GM23248 (cell line): ENCODE measurements at places on chromosomes 12 and 14. TPM values are rescaled to one million over a fixed set of nuclear protein-coding genes. Genes with fewer than 3 reads are reported as not detected.

- no peak overlapping the region for H3K4me3 ChIP-seq
- no peak for DNase-seq
- H3K4me1 ChIP-seq = no peaks in the 10 kb centered on the region
These were observed 4.6 kb upstream of the SYCP3 start for GRCh38 chr12:101743724-101744472.

DNA sequence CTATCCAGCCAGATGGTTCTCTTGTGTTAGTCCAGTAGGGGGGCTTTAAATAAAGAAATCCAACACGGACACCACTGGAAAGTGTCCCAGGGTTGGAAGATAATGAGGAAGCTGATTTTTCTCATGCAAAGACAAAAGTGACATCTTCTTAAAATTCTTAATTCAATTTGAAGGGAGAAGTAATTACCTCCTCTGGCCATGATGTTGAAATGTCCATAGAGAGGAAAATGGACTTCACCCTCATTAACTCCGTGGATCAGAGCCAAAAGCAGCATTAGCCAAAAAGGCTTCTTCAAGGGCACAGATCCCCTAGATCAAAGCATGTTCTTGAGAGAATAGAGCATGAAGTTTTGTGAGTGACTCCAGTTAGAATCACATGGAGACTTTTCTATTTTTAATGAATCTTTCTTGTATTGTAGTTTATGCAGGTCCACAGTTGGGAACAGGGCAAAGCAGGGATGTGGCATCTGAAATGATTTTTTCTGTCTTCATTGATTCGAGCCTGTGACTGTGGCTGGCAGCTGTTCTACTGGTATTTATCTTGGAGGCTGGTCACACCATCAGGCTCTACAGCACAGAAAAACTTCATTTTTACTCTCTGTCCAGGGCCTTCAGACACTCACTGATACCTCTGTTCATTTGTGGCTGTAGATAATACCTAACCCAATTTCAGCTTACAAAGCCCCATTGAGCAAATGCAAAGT, 1002.5 kb downstream of the AACS start:
- no peaks in the 10 kb centered on the region for H3K4me1 ChIP-seq
- H3K27me3 ChIP-seq = no peaks in the 10 kb centered on the region
- no peak for DNase-seq

DNA sequence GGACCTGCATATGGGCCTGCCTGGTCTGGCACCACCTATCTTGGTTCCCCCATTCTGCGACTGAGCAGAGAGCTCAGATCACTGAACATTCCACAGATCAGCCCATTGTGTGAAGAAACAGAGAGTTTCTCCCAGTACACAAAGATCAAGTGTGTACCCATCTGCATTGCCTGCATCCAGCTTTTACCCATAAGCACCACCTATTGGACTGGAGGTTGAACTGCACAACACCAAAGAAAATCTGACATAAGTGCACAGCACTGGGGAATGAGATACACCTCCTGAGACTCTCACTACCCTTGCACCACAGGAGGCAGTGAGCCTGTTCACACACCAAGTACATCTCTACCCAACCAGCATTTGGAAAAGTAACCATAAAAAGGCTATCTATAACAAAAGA, 362.6 kb upstream of the CLEC14A start:
- no peak overlapping the region for H3K27ac ChIP-seq
- no peaks in the 10 kb centered on the region for H3K36me3 ChIP-seq
- H3K4me3 ChIP-seq = no peak overlapping the region
- no peaks in the 10 kb centered on the region for H3K27me3 ChIP-seq

DNA sequence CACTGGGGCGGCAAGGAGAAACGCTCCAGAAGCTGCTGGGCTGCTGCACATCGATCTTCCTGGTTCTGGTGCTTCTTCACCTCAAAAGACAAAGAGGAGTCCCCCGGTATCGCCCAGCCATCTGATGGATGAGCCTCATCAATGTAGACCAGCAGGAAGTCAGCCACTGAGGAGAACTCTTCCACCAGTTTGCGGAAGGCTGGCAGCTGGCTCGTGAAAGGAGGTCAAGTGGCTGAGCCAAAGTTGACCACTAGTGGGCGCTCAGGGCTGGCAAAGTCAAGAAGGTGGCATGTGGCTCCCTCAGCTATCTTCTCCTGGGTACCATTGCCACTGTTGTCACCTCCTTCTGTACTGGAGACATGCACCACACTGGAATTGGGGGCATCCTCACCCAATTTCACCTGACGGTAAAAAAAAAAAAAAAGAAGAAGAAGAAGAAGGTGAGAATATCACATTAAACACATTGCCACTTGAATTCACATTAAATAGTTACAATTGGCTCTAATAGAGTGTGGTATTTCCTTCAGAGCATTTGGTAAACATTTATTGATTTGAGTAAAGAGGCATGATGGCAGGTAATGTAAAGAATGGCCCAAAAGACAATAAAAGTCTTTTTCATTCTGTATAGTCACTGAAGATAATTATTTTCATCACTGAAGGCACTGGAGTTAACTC, 8.3 kb downstream of the DIO2 start:
- no peak overlapping the region for H3K4me3 ChIP-seq
- no peaks in the 10 kb centered on the region for H3K27me3 ChIP-seq
- H3K4me1 ChIP-seq = no peaks in the 10 kb centered on the region
- H3K36me3 ChIP-seq = no peaks in the 10 kb centered on the region

DNA sequence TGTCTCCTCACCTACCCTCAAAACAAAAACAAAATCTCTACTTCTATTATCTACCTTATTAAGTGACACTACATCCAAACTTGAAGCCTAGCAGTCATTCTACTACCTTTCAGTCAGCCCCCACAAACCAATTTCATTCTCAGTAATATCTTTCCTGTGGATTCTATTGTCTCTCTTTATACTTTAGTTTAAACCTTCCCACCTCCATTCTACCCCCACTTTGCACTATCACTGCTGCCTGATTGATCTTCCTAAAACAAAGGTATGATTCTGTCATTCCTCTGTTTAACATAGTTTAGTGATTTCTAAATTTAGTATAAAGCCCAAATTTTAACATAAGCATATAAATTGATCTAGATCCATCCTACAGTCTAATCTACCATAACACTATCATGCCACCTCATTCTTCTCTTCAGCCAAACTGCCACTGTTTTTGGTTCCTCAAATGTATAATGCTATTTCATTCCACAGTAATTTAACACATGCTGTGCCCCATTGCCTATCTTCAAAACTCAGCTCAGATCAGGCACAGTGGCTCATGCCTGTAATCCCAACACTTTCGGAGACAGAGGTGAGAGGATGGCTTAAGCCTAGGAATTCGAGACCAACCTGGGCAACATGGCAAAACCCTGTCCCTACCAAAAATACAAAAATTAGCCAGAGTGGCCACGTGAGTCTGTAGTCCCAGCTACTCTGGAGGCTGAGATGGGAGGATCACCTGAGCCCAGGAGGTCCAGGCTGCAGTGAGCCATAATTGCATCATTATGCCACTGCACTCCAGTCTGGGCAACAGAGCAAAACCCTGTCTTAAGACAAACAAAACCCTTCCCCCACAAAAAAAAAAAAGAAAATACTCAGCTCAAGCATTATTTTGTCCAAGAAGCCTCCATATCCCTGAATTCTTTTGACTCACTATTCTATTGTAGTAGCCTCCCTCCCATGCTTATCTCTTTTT, 3.1 kb upstream of the STRN3 start:
- no peaks in the 10 kb centered on the region for H3K27me3 ChIP-seq
- H3K27ac ChIP-seq = no peak overlapping the region
- DNase-seq = no peak
- peaks cover 21% of the 10 kb centered on the region for H3K4me1 ChIP-seq
- H3K4me3 ChIP-seq = no peak overlapping the region

DNA sequence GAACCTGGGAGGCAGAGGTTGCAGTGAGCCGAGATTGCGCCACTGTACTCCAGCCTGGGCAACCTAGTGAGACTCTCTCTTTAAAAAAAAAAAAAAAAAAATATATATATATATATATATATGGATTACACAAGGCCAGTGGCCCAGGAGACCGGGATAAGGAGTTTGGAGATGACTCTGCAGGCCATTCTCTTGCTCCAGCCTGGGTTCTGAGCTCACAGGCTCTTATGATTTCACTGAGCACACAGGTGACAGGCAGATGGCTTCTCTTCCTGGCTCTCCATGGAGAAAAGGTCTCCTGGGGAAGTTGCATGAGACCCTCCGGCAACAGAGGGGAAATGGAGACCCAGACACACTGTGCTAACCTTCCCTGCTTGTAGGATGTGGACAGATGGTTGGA, 98.7 kb upstream of the VASH1 start:
- no peak overlapping the region for H3K4me3 ChIP-seq
- H3K36me3 ChIP-seq = no peaks in the 10 kb centered on the region
- no peak overlapping the region for H3K27ac ChIP-seq
- no peaks in the 10 kb centered on the region for H3K27me3 ChIP-seq

- peak; percentile 91 for DNase-seq
- H3K27ac ChIP-seq = peak overlapping the region; percentile 59
- no peak overlapping the region for H3K4me3 ChIP-seq
- H3K4me1 ChIP-seq = peaks cover 9% of the 10 kb centered on the region
These were observed 9.3 kb upstream of the FUT8 start for GRCh38 chr14:65403231-65403630.

GRCh38 chr14:21019366-21019765, 5.5 kb downstream of the NDRG2 start:
- peak; percentile 42 for DNase-seq
- no peaks in the 10 kb centered on the region for H3K4me1 ChIP-seq
- H3K27ac ChIP-seq = no peak overlapping the region
- H3K4me3 ChIP-seq = no peak overlapping the region
- H3K27me3 ChIP-seq = peaks cover 23% of the 10 kb centered on the region

GRCh38 chr14:54867011-54867410, 35.6 kb downstream of the GCH1 start:
- no peaks in the 10 kb centered on the region for H3K27me3 ChIP-seq
- no peak overlapping the region for H3K4me3 ChIP-seq
- H3K4me1 ChIP-seq = peaks cover 23% of the 10 kb centered on the region
- DNase-seq = peak; percentile 44
- H3K27ac ChIP-seq = no peak overlapping the region
- no peaks in the 10 kb centered on the region for H3K36me3 ChIP-seq

DNA sequence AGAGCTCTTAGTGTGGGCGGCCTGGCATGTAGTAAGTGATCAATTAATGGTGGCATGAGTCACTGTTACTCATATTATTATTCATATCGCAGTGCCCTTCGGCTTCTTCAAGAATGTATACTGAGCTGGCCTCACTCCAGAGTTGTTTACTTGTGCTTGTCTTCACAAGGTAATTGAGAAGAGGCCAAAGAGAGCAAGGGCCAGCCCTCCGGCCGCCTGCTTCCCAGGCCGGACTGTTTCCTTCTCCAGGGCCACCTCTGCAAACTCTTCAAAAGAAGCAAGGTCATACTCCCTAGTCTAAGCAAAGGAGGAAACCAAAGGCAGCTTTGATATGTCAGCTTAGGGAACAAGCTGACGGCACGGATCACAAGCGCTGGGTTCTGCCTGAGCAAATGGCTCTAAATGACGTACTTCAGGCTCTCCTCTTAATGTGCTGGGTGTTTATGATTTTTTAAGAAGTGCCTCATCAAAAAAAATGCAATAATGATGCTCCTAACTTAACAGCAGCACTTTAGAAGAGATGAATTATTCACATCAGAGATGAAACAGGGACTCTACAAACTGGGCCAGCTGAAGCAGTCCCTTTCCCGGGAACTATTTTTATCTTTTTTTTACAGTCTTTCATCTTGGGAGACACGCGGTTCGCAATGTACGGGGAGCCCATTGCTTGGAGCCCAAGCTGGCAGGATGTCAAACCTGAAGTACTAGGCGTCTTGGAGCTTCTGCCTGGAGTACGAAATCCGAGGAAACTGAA, 65.6 kb upstream of the DLK1 start:
- DNase-seq = peak; percentile 66
- H3K27me3 ChIP-seq = 0 out of 2 replicates have a peak, but pooled peaks cover 5% of the 10 kb centered on the region
- peaks cover 4% of the 10 kb centered on the region; the same call in 1 of the 2 replicates for H3K4me1 ChIP-seq
- no peak overlapping the region for H3K27ac ChIP-seq
- H3K4me3 ChIP-seq = no peak overlapping the region
- no peaks in the 10 kb centered on the region for H3K36me3 ChIP-seq

DNA sequence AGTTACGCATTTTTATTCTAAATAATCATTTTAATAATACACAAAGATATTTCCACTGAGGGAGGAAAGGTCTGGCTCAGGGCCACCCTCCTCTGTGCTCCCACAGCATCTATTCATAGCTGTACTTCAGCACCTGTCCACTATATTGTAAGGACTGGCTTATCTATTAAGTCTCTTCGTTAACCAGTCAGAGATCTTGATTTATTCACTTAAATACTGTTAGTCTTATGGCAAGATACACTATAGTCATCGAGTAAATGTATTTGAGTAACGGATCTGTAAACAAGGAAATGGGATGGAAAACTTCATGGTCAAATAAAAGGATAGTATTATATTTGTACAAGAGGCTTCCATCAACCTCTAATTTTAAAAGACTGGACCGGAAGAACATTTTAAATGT, 54.6 kb downstream of the SPTLC2 start:
- peak overlapping the region; percentile 40; the same call in 1 of the 2 replicates for H3K27ac ChIP-seq
- no peak overlapping the region for H3K4me3 ChIP-seq
- no peak for DNase-seq
- peaks cover 9% of the 10 kb centered on the region; the same call in 1 of the 2 replicates for H3K4me1 ChIP-seq
- peaks cover 33% of the 10 kb centered on the region for H3K36me3 ChIP-seq

DNA sequence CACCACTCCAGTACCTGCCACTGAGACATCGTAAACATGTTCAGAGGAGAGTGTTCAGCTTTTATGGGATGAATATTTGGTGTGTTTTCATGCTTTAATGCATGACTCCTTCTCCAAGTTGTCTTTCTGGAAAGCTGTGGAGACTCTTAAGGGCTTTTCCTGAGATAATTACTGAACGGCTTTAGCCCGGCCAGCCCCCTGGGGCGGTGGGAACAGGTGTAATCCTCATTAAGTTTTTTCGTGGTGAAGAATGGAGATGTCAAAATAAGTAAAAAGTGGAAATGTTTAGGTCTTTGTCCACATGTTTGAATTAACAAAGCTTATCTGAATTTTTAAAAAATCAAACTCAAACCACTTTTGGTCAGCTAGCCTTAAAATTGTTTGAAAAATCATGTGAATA, 1.5 kb downstream of the SYNE2 start:
- DNase-seq = no peak
- peak overlapping the region; percentile 76 for H3K4me3 ChIP-seq
- H3K27me3 ChIP-seq = no peaks in the 10 kb centered on the region

- DNase-seq = no peak
- H3K4me3 ChIP-seq = no peak overlapping the region
- H3K4me1 ChIP-seq = peaks cover 63% of the 10 kb centered on the region
- H3K36me3 ChIP-seq = no peaks in the 10 kb centered on the region
These were observed 186.0 kb upstream of the HMGA2 start for GRCh38 chr12:65638324-65638723.

GRCh38 chr14:102215071-102215470, 75.4 kb downstream of the WDR20 start:
- H3K27me3 ChIP-seq = no peaks in the 10 kb centered on the region
- peak; percentile 88 for DNase-seq
- peaks cover 8% of the 10 kb centered on the region; the same call in 1 of the 2 replicates for H3K36me3 ChIP-seq
- peak overlapping the region; percentile 54 for H3K27ac ChIP-seq
- H3K4me1 ChIP-seq = peaks cover 15% of the 10 kb centered on the region
- 0 out of 2 replicates have a peak overlapping the region, but pooled peaks have one; percentile 8 for H3K4me3 ChIP-seq

The CATSPERB gene
- total RNA-seq = 0.11 TPM in 1 of 2 replicates, not detected in the other

The CLEC12A gene
- not detected in 2 replicates for total RNA-seq

The MAP1LC3B2 gene
- total RNA-seq = 0.32 and 0.63 TPM in 2 replicates
